ENCODE measurements at places on chromosomes 12 and 14. TPM values are rescaled to one million over a fixed set of nuclear protein-coding genes. Genes with fewer than 3 reads are reported as not detected.

GRCh38 chr14:64112867-64113678 lies 181.1 kb downstream of the ESR2 start:
- no peak for DNase-seq

DNA sequence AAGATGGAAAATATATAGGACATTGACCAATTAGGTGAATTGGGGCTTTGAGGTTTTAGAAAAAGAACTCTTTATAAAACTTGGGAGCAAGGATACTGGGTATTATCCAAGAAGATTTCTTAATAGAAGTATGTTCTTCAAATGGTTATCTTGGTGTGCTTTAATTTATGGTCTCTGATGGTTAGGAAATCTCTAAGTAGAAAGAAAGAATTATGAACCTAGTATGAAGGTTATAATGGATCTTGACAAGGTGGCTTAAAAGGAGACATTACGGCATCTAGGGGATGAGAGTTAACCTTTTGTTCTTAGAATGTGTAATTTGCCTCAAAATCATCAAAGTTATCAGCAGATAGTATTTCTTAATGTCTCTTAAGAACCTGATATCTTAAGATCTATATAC lies 210.4 kb upstream of the PRICKLE1 start:
- no peak for DNase-seq

- DNase-seq: no peak
These were observed 2.3 kb downstream of the NACA start for GRCh38 chr12:56722832-56723231.

Gene TRIAP1
- total RNA-seq: 34.6 TPM

Gene TDG
- total RNA-seq: 29.7 TPM

Gene CEBPE
- total RNA-seq: 0.19 TPM

- no peak for DNase-seq
These were observed 452.0 kb downstream of the FUT8 start for GRCh38 chr14:65864549-65864948.

GRCh38 chr12:54037360-54038283 lies 4.8 kb downstream of the HOXC5 start:
- no peak for DNase-seq

Gene VPS33A
- total RNA-seq: 24.2 TPM

Gene MIS18BP1
- 58.5 TPM for total RNA-seq

Gene ARHGAP9
- 78.9 TPM for total RNA-seq

- no peak for DNase-seq
These were observed 334.1 kb downstream of the DPF3 start for GRCh38 chr14:72559669-72560255.

DNA sequence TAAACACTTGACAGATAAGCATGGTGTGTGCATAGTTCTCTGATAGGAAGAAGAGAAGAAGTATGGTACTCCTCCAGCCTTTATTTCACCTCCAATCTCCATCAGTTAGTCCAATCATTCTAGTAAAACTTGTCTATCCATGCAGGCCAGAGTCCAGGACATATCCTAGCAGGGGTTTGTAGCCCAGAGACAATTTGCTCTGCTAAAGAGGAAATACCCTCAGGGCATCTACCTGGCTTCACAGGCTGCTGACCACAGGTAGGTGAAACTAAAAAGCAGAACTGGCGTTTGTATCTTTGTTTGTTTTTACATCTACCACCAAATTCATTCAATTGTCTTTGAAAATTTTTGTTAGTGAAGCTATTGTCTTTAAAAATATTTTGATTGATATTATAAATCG lies 717.6 kb downstream of the FSCB start:
- DNase-seq: no peak

GRCh38 chr14:64788706-64789105 lies 84.5 kb downstream of the PLEKHG3 start:
- DNase-seq: no peak

DNA sequence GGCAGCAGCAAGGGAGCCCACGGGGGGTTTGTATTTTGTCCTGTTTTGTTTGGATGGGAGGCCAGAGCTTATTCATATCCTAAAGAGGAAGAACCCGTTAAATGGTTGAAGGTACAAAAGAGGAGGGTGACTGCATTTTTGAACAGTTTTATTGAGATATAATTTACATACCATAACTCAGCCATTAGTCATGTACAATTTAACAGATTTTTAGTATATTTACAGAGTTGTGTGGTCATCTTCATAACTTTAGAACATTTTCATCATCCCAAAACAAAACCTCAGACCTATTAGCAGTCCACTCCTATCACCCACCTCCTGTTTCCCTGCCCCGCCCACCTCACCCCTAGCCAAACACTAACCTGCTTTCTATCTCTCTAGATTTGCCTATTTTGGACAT lies 12.6 kb downstream of the NRDE2 start:
- no peak for DNase-seq

DNA sequence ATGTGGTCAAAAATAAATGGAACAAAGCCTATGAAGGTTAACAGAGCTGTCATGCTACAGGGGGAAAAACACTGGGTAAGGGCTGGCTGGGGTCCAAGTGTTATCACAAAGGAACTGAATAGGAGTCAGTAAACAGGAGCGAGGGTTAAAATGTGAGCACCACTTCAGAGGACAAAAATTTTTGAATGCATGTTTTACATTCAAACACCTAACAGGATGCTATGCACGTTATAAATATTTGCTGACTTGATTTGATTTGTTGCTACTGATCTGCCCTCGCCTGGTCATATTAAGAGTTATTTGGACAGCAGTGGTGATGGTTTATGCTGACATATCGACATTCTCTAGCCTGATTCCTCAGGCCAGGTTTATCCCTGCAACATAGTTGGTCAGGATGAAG lies 7.4 kb upstream of the KTN1 start:
- no peak for DNase-seq

GRCh38 chr12:56932867-56933266 lies 1.3 kb downstream of the SDR9C7 start:
- DNase-seq: no peak

DNA sequence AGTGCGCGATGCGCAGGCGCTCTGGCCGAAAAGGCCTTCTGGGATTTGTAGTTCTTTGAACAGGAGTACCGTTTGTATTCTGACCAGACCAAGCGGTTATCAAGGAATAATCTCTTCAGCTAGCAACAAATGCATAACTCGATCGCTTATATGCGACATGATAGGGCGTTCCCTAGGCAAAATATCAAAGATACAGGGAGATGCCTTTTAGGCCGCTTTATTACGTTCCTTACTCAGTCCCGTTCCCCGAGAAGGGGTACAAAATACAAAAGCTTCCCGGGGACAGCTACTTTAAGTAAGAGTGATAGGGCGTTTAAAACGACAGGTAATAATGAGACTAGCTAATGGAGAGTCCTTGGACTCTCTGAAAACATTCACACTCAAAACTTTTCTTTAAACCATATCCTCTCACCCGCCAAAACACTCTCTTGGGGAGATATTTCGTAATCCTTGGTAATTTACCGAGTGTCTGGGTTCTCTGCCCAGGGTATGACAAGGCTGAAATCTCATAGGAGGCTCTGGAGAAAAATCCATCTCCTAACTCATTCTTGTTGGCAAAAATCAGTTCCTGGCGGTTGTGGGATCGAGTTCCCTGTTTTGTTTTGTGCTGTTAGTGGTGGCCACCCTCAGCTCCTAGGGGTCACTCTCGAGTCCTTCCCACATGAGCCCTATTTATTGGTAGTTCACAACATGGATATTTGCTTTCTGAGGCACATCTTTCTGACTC lies 412 bp upstream of the SNW1 start:
- no peak for DNase-seq

GRCh38 chr14:97328743-97329142 lies 531.6 kb downstream of the VRK1 start:
- no peak for DNase-seq

GRCh38 chr12:122929812-122930211 lies 33.9 kb upstream of the VPS37B start:
- no peak for DNase-seq

DNA sequence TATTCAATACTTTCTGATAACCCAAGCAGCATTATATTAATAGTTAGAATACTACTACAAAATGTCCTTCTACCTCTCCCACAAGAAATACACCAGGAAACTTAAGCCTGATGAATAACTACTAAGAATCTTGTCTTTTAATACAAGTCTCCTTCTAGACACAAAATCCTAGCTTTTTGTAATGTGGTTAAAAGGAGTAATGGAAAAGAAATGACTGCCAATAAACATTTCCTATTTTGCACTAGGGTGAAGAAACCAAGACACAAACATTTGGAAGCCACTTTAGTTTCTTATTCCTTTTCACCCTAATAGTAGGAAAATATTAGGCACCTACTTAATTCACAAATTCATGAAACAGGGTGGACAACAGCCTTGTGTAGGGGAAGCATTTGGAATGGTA lies 51.3 kb upstream of the TTC7B start:
- DNase-seq: no peak

Gene RIPK3
- 11.8 TPM for total RNA-seq

Gene TRPV4
- total RNA-seq: not detected

Gene PIWIL1
- not detected for total RNA-seq

GRCh38 chr14:99756796-99757195 lies 36.4 kb upstream of the EML1 start:
- no peak for DNase-seq

- DNase-seq: peak; percentile 47
These were observed 65.0 kb downstream of the PITPNM2 start for GRCh38 chr12:123085730-123086487.

Gene HEATR5A
- 13.0 TPM for total RNA-seq

DNA sequence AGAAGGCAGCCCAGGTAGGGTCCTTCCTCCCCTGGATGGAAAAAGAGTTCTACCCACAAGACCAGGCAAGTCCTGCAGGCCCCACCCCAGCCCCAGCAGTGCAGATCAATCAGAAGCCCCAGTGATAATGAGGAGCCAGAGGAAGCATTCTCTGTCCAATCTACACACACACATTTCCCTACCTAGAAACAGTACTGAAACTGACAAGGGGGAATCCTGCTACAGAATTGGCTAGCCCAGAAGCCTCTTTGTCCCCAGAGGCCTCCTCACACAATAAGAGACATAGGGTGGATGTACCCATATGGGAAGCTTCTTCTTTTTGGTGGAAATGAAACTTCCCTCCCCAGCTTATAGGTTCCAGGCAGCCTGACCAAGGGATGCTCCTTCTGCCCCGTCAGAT lies 9.9 kb downstream of the FSCB start:
- DNase-seq: no peak

Gene REP15
- total RNA-seq: not detected

GRCh38 chr12:89566615-89567014 lies 40.8 kb upstream of the POC1B start:
- no peak for DNase-seq

- no peak for DNase-seq
These were observed 252.0 kb downstream of the KCNC2 start for GRCh38 chr12:74957634-74958033.

- no peak for DNase-seq
These were observed 406 bp downstream of the IL23A start for GRCh38 chr12:56339158-56339422.

GRCh38 chr14:59004012-59004411 lies 184.5 kb upstream of the DAAM1 start:
- no peak for DNase-seq

Gene PTPN21
- total RNA-seq: not detected

DNA sequence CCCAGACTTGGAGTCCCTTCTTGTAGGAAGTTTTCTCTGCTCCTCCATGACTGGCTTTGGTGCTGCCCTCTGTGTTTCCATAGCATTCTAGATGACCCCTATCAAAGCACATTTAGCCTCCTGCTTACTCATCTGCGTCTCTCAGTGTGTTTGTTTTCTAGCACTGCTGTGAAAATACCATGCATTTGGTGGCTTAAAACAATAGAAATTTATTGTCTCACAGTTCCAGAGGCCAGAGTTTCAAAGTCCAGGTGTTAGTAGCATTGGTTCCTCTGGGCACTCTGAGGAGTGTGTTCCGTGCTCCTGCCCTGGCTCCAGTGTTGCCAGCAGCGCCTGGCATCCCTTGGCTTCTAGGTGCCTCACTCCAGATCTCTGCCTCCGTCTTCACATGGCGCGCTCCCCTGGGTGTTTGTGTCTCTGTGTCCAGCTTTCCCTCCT lies 86.1 kb downstream of the CACNA1C start:
- DNase-seq: no peak

DNA sequence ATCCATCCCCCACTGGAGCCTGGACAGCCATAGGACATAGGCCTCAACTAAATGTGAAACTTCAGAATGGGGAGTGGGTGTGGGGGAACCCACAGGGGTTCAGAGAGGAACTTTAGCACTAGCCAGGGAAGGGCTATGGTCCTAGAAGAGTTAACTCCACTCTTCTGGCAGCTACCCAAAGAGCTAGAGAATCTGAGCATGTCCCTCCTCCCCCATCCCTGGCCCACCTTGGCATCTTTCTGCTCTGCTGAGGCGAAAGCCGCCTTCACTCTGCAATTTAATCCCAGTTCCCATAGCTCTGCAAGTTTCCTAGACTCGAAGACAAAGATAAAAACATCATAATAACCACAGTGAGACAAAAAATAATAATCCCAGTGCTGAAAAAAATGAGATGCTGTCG lies 214.7 kb upstream of the RTL1 start:
- no peak for DNase-seq

Data from activated CD4-positive, alpha-beta memory T cell treated with anti-CD3 and anti-CD28 coated beads for 36 hours (primary cell).